GM23248 (cell line): ENCODE measurements at places on chromosomes 5 and 9.

DNA sequence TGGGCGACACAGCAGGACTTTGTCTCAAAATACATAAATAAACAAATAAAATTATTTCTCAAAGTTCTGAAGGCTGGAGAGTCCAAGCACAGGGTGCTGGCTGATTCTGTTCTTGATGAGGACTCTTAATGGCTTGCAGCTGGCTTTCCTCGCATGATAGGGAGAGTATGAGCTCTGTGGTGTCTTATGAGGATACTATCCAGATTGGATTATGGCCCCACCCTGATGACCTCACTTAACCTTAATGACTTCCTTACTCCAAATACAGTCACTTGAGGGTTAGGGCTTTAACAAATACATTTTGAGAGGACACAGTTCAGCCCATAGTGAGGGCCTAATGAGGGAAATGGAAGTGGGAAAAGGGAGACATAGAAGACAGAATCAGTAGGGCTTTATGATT, 87.7 kb downstream of the FOCAD start:
- DNase-seq = no peak

- no peak for DNase-seq
Measured at GRCh38 chr5:44900273-44900954, 91.7 kb downstream of the MRPS30 start.

- DNase-seq = peak; percentile 83
Measured at GRCh38 chr5:157994906-157995519, 136.1 kb upstream of the CLINT1 start.

GRCh38 chr5:140574165-140574564, 9.5 kb downstream of the SLC35A4 start:
- no peak for DNase-seq

- DNase-seq = no peak
Measured at GRCh38 chr9:114627553-114627952, 16.5 kb downstream of the TMEM268 start.

DNA sequence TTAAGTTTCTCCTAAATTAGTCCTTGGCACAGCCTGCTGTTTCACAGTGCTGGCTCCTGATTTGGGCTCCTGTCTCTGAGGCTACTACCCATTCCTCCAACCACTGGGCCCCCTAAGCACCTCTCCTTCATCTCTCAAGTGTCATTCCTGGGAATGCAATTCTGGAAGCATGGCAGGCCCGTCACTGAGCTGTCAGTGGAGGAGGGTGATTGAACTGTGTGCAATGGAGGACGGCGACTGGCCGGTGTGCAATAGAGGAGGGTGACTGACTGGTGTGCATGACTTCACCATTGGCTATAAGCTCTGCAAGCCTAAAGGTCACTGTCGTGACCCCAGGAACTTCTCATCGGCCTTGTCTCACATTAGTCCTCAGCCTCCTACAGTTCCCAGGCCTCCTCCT, 12.4 kb upstream of the IL17B start:
- no peak for DNase-seq

- peak; percentile 30 for DNase-seq
Measured at GRCh38 chr9:18368206-18368605, 105.7 kb upstream of the ADAMTSL1 start.

DNA sequence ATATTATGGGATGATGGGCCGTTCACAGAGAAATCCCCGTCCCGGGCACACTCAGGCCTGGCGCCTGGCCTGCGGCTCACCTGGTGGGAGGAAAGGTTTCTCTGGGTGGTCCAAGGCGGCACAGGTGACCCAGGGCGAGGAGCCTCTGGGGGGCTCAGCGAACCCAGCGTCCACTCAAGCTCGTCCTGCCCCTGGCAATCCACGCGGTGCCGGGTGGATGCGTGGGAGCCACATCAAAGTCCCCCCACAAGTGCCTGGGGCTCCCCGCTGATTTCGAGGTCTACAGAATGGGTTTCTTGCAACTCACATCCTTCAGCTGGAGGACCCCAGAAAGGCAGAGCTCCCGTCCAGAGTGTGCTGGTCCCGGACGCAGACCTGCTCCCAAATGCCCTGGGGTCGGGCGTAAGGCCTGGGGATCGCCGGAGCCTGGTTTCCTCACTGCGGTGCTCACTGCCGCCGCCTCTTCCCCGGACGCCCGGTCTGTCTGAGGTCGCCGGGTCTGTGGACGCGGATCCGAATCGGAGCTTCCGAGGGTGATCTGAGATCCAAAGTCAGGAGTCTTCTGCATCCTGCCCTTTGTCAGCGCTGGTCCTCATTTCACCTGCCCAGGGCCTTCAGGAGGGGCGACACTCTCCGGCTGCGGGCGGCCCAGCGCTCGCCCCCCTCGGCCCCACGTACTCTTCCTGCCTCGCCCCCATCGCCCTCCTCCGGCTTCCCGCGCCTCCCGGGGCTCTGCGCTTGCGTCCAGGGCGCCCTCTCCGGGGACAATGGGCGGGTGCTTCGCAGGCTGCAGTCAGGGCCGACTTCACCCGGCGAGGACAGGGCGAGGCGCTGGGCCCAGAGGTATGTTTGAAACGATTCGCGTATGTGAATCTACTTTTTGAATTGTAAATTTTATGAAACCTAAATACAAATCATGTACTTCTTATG, 20.0 kb upstream of the RUFY1 start:
- DNase-seq = peak; percentile 47

DNA sequence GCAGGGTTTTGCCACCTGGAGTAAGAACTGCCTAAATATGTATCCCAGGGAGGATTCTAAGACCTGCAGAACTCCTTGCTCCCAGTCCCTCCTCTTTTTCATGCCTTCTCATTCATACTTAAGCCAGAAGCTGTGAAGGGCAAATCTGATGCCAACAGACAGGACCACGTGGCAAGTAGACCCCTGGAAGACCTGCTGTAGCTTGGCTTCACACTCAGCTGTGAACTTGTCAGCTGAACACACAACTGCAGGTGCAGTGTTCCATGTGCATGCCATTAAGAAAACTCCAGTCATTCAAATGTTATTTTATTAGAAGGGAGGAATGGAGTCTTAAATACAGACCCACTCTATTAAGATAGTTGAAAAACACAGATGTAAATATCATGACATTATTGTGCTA, 79.3 kb upstream of the AGXT2 start:
- no peak for DNase-seq

- DNase-seq = no peak
Measured at GRCh38 chr5:140934964-140935606, 9.0 kb downstream of the PCDHAC1 start.

- DNase-seq = no peak
Measured at GRCh38 chr5:56666901-56667300, 148.4 kb upstream of the MAP3K1 start.

DNA sequence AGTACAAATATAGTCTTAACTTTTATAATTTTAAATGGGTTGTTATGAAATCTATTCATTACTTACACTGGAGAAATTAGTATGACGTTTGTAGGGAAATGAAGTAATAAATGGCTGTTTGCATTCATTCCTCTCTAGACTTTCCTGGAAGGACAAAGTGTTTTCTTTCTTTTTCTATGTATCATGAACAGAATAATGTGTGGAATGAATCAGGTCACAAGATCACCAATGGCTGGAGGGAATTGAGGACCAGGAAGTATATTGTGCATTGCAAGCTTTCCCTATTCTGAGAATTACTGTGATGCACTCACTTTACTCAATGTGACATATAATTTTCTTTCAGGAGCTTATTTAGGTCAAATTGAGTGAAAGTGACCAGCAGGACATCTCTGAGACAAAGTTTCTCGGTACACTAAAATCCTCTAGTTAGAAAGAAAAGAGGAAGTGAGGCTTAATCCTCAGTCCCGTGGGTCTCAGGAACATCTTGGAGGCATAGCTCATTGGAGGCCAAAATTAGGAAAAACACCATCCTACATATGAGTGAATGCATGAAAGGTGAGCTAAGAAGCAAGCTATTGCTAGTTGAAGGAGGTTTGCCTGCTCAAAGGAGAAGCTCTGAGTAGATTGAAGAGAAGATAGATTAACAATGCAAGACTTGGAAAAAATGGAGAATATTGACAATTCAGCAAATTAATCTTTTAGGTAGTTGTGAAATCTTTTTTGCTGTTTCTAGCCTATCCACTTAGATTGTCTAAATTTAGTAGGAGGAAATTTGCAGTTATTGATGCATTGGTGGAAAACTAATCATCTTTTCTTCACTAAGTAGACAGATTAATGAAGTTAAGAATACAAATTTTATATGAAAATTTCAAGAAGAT, 28.0 kb downstream of the ERAP2 start:
- no peak for DNase-seq

- peak; percentile 13 for DNase-seq
Measured at GRCh38 chr9:79433703-79434102, 138.1 kb upstream of the TLE4 start.

DNA sequence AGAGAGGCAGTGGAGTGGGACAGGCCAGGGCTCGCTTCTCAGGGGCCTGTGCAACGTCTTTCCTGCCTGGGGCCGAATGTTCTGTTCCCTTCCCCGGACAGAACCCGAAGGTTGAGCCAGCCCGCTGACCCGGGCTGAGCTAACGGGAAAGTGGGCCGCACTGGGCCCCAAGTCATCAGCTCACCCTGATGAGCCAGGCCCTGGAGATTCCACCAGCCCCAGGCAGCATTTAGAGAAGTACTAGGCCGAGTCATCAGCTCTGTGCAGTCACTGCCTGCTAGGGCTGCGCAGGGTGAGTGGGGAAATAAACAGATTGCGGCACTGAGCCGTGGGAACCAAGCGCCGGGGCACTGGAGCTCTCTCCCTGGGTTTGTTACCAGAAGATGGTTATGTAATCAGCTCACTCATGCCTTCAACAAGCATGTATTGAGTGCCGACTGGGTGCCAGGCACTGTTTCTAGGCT, 29.1 kb upstream of the DUSP1 start:
- DNase-seq = peak; percentile 100

GRCh38 chr9:83432104-83432627, 106.0 kb downstream of the FRMD3 start:
- DNase-seq = peak; percentile 46

GRCh38 chr5:168219515-168220410, 71.7 kb upstream of the WWC1 start:
- peak; percentile 78 for DNase-seq

- no peak for DNase-seq
Measured at GRCh38 chr9:119337573-119337972, 31.7 kb downstream of the BRINP1 start.

DNA sequence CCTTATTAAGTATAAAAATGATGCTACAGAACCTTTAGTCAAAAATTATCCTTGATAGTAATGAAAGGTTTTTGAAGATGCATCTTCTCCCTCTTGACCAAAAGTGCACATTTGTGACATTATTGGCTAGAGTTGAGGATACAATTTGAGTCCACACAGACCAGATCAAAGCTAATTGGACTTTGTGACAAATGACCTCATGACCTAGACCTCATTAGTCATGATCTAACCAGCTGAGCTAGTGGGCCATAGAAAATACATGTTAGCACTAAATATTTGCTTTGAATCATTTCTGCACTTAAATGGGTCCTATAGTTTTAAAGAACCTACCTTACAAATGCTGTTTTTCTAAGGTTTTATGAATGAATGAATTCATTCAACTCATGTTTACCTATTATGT, 182.1 kb downstream of the RFX3 start:
- no peak for DNase-seq

DNA sequence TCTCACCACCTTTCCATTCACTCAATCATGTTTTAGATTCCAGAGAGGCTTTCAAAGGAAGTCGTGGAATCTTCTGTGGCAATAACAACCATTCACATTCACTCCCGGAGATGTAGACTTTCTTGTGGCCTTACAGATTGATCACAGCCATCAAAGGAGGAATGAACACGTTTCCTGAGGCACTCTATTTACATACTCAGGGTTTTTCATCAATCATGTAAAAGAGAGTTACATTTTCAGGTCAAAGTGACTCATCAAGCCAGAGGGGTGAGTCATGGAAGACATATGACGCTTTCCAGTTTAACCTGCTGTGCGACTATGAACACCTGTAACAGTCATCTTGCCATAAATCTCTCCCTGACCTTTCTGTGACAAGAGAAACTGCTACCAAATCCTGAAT, 39.3 kb upstream of the RAD23B start:
- DNase-seq = peak; percentile 48

DNA sequence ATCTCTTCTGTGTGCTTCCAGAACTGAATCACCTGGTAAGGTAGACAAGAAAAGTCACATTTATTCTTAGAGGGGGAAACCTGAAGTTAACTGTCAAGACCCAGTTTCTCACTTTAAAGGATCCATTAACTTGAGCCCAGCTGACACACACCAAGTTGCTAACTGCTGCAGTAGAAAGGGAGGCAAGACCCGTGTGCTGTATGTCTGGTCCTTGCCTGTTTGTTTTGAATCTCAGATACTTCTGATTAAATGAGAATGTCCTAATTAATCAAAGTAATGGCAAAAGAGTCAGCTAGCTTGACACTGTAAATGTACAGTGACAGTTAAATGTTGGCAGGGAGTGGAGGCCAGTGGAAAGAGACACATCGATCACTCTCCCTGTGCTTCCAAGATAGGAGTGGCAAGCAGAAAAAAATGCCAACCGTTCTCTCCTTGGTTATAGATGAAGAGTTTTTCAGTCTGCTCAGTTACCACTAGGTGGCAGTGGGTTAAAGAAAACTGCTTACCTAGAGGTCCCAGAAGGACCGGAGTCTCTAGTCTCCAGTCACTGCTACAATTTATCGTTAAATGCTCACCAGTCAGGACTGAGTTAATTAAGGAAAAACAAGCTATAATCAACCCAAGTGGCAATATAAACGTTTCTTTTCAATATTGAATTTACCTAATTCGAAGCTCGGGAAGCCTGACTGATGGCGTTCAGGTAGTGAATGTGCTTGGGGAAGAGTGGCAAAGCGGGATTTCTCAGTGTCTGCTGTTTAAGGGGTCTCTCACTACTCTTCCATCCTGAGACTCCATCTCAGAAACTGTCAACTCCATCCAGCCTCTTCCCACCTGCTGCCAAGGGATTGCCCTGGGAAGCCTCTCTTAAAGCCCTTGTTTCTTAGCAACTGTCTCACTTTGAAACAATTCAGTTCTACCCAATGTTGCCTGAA, 18.4 kb downstream of the LSM11 start:
- peak; percentile 77 for DNase-seq

GRCh38 chr5:158877706-158878105, 222.0 kb downstream of the EBF1 start:
- DNase-seq = peak; percentile 13

DNA sequence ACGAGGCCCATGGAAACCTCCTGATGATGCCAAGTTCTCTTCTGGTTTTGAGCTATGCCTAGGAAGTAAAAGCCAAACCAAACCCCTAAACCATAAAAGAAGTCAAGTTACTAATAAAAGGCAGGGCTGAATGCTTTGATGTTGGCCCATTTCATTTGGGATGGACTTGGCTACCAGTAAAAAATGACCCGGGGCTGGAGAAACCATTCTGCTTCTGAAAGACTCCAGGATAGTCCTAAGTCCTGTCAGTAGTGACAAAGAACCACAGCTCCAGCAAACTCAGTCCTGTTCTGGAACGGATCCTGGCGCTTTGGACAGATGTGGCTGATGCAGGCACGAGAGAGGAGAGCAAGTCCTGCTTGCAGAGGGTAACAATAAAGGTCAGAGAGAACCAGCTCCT, 68.6 kb downstream of the SH3PXD2B start:
- DNase-seq = no peak
